ENCODE measurements at places on chromosomes 11 and 22. TPM values are rescaled to one million over a fixed set of nuclear protein-coding genes. Genes with fewer than 3 reads are reported as not detected.
A peak's percentile ranks its signal among the peaks of the same experiment; 100 is the strongest.

The SMTNL1 gene
- 16.1 TPM for total RNA-seq

The TIGD3 gene
- total RNA-seq: not detected

The CAT gene
- 83.9 TPM for total RNA-seq

The RFPL1 gene
- total RNA-seq: not detected

The HTR3A gene
- total RNA-seq: not detected

The CNIH2 gene
- not detected for total RNA-seq

The SPON1 gene
- total RNA-seq: 0.78 TPM

The EHF gene
- 0.20 TPM for total RNA-seq

DNA sequence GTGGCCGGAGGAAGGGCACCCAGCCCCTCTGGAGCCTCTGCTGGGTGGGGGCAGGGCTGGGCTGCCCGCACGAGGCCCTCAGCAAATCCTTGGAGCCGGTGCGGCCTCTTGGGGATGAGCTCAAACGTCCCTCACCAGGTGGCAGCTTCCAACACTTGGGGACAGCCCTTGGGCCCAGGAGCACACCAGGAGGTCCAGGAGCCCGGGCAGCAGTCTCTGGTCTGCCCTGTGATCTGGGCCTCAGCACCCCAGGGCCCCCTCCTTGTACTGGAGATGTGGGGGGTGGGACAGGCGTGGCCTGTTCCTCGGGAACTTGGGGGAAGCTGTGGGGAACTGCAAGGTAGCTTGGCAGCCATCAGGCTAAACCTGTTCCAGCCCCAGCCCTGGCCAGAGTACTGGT lies 40.0 kb downstream of the MOB2 start:
- no peak for DNase-seq

- DNase-seq: no peak
Observed at GRCh38 chr22:20865875-20866445, 7.2 kb downstream of the SNAP29 start.

GRCh38 chr11:16909359-16910035 lies 104.7 kb downstream of the PLEKHA7 start:
- DNase-seq: no peak

DNA sequence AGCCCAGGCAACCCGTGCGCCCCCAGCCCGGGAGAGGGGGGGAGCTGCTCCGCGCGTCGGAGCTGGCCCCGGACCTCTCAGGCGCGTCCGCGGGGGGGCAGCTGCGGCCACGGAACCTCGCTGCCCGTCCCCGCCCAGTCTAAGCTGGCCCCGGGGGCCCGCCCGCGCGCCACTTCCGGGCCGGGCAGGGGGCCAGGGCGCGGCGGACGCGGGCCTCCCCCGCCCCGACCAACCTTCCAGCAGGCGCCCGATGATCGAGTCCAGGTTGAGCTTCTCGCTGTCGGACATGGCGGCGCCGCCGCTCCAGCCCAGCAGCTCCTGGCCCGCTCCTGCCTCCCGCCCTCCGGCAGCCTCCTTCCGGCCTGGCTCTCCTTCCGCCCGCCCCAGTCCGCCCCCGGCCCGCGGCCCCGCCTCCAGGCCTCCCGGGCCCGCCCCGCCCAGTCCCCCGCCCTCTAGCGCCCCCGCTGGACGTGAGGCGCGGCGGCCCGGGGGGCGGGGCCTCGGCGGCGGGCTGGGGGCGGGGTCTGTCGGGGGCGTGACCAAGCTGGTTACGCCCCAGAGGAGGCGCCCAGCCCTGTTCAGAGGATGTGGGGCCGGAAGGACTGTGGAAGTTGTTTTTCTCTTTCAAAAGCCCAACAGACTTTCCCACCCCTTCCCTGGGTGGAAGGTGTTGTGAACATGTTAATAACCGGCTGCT lies at the start of gene PPP1CA:
PPP1CA (minus strand) TSS at position 364 of the 697 bp plus-strand sequence; CDS start at position 288, 76 bp downstream.
- DNase-seq: peak; percentile 91

DNA sequence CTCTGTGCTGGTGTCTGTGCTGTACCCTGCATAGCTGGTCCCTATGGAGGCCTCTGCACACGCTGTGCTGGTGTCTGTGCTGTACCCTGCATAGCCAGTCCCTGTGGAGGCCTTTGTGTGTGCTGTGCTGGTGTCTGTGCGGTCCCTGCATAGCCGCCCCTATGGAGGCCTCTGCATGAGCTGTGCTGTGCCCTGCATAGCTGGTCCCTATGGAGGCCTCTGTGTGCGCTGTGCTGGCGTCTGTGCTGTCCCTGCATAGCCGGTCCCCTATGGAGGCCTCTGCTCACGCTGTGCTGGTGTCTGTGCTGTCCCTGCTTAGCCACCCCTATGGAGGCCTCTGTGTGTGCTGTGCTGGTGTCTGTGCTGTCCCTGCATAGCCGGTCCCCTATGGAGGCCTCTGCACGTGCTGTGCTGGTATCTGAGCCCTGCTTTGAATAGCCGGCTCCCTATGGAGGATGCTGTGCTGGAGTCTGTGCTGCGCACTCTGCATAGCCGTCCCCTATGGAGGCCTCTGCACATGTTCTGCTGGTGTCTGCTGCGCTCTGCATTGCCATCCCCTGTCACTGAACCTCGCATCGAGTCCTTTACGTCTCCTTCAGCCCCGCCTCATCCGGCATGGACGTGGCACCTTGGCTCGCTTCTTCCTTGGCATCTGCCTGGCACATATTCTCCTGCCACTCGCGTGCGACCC lies 6.2 kb downstream of the NADSYN1 start:
- no peak for DNase-seq

GRCh38 chr11:102010776-102011494 lies 36.3 kb upstream of the CFAP300 start:
- peak; percentile 70 for DNase-seq

DNA sequence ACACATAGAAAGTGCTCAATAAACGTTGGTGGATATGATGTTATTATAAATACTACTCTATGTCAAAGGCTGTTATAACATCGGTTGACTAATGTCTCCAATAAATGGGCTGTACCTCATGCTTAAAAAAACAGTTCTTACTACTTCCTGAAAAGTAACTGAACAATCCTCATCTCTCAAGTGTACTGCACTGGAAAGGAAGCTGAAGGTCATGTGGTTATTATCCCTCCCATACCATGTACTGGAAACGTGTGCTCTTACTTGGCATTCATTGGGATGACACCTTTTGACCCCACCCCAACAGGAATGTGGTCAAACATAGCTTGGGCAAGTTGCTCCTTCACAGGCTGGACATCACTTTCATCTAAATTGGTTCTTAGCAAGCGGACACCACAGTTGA lies 10.6 kb downstream of the RTCB start:
- no peak for DNase-seq

DNA sequence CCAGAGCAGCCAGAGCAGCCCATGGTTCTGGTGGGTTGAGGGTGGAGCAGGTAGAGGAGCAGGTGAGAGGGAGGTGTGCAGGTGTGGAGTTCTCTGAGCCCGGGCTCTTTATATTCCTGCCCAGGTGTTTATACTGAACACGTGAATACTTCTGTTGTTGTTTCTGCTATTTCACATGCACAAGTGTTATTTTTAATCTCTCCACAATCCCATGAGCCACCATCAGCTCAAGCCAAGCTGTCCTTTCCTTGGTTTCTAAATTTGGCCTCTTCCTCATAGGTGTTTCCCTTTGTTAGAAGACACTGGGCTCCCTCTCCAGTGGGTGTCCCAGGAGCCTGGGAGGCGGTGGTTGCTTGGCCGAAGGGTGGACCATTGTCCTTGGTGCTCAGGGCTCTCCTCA lies at the start of gene KRTAP5-3:
KRTAP5-3 (minus strand) TSS at position 101 of the 400 bp plus-strand sequence; CDS start at position 23, 78 bp downstream.
- DNase-seq: no peak

DNA sequence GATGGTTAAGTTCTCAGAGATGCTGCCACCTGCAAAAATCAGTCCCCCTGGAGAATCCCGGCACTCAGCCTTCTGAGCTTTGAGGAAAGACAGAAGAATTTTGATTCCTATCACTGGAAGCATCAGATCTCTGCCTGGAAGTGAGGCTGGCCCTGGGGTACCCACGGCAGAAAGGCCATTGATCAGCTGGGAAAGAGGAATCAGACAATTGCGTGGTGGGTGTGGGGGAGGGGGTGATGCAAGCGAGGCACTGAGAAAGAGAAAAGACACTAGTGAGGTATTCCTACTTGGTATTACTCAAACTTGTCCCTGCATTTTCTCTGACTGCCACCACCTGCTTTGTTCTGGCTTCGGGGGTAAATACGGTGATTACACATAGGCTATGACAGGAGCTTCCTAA lies 96.1 kb downstream of the FEZ1 start:
- DNase-seq: no peak

DNA sequence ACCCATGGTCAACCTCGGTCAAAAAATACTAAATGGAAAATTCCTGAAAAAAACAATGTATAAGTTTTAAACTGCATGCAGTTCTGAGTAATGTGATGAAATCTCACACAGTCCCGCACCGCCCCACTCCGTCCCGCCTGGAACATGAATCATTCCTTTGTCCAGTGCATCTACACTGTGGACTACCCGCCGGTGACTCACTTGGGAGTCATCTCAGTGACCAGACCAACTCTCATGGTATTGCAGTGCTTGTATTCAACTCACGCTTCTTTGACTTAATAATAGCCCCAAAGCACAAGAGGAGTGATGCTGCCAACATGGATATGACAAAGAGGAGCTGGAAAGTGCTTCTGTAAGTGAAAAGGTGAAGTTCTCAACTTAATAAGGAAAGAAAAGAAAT lies 48.8 kb downstream of the ARHGAP32 start:
- DNase-seq: peak; percentile 84

DNA sequence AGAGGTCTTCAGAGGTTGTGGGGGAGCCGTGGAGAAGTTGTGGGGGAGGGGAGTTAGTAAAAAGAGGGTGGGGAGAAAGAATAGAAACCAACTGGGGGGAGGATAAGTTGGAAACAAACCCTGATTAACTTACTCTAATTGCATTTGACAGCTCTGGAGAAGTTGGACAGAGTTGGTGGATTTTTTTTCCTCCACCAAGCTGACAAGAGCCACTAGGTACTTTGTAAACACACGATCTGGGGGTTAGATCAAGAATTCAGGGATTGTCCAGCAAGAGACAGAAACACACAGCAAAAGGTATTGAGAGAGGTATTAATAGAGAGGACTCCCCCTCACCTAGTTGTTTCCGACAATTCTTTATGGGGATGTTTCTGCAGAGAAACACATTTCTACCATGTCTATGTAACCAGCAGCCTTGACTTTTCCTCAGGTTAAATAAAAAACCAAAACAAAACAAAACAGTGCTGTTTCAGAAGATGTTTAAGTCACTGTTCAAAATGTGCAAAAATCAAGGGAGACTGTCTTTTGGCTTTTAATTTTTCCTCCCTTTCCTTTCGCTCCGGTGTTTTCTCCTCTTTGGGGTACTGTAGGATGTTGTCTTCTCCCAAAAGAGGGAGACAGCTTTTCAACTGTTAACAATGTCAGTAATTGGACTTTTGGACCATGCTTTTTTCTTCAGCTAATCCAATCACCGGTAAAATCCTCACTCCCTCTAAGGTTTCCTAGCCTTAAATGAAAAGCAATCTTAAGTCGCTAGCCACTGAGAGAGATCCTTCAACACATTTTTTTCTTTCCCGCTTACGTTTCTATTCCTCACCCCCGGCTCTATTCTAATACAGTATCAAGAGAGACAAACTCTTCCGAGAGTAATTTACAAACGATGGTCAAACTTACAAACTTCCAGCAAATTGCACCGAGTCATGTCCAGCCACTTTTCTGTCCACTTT lies 708 bp downstream of the MAML2 start:
- no peak for DNase-seq

DNA sequence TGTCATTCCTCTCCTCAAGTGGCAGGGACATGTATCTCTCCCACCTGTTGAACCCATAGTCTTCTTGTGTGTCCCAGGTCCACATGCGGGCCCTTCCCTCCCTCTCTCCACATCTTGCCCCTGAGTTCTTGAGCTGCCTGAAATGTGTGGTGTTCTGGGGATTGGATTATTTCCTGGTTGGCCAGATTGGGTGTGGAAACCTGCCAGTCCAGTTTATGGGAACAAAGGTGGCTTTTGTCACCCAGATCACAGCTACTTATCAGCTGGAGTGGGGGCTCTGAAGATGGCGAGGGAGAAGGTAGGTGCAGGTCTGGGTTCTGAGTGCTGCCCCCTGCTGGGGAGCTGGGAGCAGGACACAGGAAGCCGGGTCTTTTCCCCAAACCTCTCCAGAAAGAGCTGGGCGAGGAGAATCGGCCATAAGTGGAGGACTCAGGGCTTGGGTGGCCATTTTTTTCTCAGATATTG lies 14.2 kb downstream of the DTX4 start:
- DNase-seq: no peak

DNA sequence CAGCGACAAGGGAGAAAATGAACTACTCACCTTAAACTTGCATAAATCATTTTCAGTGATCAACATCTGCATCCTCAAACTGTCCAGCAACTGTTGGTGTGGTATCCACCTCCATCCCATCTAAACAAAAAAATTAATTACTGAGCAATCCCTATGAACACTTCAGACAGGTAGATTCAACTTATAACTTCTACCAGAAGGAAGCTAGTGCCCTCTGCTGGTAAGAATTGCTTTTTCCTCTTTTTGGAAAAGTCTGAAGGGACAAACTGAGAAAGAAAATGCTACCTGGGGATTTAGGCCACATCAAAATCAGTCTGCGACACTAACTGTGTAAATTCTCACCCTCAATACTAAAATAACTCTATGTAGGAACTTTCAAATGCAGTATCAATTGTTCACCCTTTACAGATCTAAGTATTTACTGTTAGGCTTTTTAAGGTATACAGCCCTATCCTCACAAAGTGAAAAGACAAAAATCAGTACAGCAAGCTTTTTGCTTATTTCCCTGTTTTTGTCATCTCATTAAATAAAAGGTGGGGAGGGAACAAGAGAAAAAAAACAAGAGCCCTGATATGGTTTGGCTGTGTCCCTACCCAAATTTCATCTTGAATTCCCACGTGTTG lies 17.9 kb downstream of the CLNS1A start:
- no peak for DNase-seq

DNA sequence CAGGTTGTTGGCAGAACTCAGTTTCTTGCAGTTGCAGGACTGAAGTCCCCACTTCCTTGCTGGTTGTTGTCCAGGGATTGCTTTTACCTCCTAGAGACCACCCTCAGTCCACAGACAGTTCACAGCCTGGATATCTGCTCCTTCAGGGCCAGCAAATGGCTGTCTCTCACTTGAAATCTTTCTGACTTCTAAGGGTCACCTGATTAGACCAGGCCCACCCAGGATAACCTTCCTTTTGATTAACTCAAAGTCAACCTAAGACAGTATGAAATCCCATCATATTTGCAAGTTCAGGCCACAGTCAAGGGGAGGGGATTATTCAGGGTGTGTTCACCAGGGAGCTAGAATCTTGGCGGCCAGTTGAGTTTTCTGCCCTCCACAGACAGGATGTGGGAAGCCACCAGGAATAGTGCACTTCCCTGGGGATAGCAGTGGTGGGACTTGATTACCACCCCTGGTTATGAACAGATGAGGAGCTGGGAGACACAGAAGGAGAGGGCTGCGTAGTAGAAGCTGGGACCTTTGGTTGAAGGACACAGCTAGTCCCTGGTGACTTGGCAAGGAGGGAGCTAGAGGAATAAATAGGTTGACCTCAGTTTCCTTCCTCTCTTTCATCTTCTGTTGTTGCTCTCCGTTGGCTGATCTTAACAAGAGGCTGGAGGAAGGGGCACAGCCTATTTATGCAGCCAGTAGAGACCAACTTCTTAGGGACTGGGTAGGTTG lies 33.4 kb downstream of the MIAT start:
- no peak for DNase-seq

- DNase-seq: no peak
Observed at GRCh38 chr11:76803023-76803422, 19.9 kb downstream of the TSKU start.

Data from psoas muscle (tissue), 8 donors.